ENCODE measurements at places on chromosomes 5 and 9. TPM values are rescaled to one million over a fixed set of nuclear protein-coding genes. Genes with fewer than 3 reads are reported as not detected.

PAPPA gene
- 3.0 TPM for total RNA-seq

MATR3 gene
- 440 TPM for total RNA-seq

UTP15 gene
- total RNA-seq: 30.9 TPM

C7 gene
- 2.2 TPM for total RNA-seq

MVB12B gene
- total RNA-seq: 26.5 TPM

DNA sequence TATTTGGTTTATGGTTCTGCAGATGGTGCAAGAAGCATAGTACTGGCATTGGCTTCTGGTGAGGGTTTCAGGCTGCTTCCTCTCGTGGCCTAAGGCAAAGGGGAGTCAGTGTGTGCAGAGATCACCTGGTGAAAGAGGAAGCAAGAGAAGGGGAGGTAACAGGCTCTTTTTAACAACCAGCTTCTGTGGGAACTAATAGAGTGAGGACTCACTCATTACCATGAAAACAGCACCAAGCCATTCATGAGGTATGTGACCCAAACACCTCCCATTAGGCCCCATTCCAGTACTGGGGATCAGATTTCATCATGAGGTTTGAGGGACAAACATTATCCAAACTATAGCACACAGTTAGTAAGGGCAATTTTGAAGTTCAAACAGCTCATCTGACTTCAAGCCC, 263.5 kb downstream of the TMEM38B start:
- no peak for DNase-seq

- DNase-seq: no peak
Measured at GRCh38 chr5:139245637-139246339, 47.6 kb upstream of the SIL1 start.

- no peak for DNase-seq
Measured at GRCh38 chr5:3311433-3311832, 284.2 kb upstream of the IRX1 start.

DNA sequence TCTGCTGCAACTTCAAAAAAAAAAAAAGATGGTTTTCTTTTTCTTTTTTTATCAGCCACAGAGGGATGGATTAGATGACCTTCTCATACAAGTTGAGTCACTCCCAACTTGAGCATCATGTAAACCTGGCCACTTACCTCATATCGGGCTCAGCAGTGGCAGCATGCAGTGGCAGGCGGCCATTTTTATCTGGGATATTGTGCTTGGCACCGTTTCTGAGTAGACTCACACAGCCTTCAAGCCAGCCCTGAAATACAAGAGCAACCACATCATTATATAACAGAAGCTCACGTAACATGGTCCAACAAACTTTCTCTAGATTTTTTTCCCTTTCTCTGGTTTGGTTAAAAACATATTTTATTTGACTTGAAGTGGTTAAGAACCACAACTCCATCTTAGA, 62.6 kb downstream of the ANKRD55 start:
- no peak for DNase-seq

DNA sequence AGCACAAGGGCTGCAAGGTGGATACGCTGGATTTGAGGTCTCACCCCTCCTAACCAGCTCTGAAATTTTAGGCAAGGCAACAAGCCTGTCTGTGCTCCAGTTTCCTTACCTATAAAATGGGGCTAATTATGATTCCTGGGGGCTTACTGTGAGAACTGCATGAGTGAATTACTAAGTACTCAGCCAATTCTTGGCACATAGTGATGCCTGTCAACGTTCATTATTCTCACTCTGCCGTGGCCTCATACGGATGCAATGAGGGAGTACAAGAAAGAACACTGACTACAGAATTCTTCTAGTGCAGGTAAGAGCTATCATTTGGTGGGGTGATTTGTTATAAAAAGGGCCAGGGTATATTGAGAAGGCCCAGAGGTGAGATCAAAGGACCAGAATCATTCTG, 16.7 kb downstream of the TNFSF8 start:
- no peak for DNase-seq

DNA sequence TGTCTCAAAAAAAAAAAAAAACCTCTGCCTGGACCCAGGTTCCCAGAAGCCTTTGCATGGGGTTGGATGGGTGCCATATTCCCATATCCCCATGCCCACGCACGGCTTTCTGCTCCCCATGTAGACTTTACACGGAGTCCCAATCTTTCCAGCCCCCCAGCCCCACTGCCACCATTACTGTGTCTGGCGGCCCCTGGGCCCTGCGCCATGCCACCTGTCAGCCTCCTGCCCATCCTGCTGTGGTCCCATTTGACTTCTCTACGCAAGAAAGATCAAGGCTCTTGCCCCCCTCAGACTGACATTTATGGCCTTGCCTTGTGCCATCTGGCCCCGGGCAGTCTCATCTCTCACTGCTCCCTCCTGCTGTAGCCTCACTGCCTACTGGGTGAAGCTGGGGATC, 6.5 kb upstream of the AK1 start:
- no peak for DNase-seq

DNA sequence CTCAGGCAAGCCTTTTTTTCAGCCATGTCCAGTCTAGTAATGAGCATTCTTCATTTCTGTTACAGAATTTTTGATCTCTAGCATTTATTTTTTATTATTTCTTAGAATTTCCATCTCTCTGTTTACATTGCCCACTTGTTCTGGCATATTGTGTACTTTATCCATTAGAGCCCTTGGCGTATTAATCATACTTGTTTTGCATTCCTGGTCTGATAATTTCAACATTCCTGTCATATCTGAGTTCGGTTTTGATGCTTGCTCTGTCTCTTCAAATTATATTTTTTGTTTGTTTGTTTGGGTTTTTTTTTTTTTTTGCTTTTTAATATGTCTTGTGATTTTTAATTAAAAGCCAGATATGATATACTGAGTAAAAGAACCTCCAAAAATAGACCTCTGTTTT, 23.0 kb upstream of the JAK2 start:
- DNase-seq: no peak

DNA sequence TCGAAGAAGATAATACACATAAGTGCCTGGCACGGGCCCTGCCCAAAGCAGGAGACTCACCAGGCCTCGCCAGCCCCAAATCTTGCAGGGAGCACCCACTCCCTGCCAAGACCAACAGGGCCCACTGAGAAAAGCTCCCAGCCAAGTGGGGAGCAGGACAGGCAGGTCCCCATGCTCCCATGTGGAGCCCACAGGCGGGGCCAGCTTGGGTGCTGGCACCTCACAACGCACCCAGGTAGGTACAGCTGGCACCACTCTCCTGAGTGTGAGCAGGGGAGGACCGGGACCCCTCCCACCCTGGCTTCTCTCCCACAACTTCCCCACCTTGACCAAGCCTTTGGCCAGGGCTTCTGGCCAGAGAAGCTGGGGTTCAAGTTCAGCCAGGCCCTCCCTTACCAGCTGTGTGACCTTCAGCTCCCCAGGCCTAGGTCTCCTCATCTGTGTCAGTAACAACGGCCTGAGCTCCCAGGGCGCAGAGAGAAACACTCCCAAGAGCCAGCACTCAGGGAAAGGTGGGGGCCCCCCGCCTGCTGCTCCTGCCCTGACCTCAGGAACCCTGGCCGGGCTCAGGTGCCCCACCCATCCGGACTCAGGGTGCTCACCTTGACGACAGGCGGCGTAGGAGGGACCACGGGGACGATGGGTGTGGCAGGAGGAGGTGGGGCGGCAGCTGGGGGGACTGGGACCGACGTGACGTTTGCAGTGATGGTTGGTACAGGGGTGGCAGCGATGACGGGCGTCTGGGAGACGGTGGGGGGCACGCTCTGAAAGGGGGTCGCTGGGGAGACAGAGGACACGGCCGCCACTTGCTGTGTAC, 17.8 kb downstream of the BRD3 start:
- no peak for DNase-seq

All from tongue (tissue), 3 donors.